ENCODE measurements at places on chromosomes 13 and 19. TPM values are rescaled to one million over a fixed set of nuclear protein-coding genes. Genes with fewer than 3 reads are reported as not detected.

C1QTNF9 gene
- 0.28 TPM for total RNA-seq

CCDC122 gene
- total RNA-seq, result 7.3 TPM

LAIR1 gene
- total RNA-seq, result 1.2 TPM

DNA sequence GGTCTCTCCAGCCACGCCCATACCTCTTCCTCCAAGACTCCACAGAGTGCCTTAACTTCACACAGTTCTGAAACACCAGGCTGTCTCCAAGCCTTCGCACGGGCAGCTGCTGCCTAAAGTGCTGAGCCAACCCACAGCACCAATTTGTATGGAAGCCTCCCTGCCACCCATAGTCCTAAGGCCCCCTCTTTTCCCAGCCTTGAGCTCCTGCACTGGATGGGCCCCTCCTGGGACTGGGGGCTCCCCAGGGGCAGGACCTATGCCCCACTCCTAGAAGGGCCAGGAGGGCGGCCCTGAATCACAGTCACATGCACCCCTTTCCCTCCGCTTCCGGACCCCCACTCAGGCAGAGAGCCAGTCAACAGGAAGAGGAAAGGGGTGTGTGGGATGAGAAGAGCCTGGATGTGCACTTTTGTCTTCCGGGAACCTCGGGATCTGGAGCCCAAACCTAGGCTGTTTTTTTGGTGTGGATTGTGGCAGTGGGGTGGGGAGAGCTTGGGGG, 5.1 kb upstream of the FCER2 start:
- H3K4me3 ChIP-seq, result no peak overlapping the region
- no peaks in the 10 kb centered on the region for H3K27me3 ChIP-seq
- DNase-seq, result no peak
- no peaks in the 10 kb centered on the region for H3K36me3 ChIP-seq

- no peak overlapping the region for H3K4me3 ChIP-seq
- no peaks in the 10 kb centered on the region for H3K27me3 ChIP-seq
- DNase-seq, result no peak
- no peak overlapping the region for H3K27ac ChIP-seq
- H3K4me1 ChIP-seq, result no peaks in the 10 kb centered on the region
Measured at GRCh38 chr13:59501004-59501403, 662.7 kb downstream of the DIAPH3 start.

GRCh38 chr13:27172495-27172842, 858 bp upstream of the USP12 start:
- H3K4me3 ChIP-seq, result peak overlapping the region; percentile 64
- no peaks in the 10 kb centered on the region for H3K27me3 ChIP-seq
- no peaks in the 10 kb centered on the region for H3K36me3 ChIP-seq

DNA sequence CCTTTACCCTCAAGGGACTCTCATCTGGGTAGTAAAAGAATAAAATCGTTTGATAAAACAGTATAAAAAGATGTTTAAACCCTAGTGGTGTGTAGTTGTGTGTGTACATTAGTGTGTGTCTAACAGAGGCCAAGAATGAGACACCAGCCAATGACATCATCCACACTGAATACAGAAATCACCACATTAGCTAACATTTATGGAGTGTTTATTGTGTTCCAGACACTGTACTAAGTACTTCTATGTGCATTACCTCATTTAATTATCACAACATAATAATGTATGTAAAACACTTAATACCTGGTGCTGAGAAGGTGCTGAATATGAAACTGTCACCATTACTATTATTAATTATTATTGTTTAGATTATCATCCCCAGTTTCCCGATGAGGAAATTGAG, 49.1 kb upstream of the UQCRFS1 start:
- H3K36me3 ChIP-seq, result no peaks in the 10 kb centered on the region
- H3K27me3 ChIP-seq, result no peaks in the 10 kb centered on the region
- no peak overlapping the region for H3K27ac ChIP-seq

- H3K4me3 ChIP-seq, result no peak overlapping the region
- peaks cover 18% of the 10 kb centered on the region for H3K36me3 ChIP-seq
- peak; percentile 79 for DNase-seq
- H3K27me3 ChIP-seq, result no peaks in the 10 kb centered on the region
- H3K27ac ChIP-seq, result no peak overlapping the region
Measured at GRCh38 chr19:43555185-43555770, 20.0 kb downstream of the XRCC1 start.

Measured in pancreas (tissue), 10 donors.